SK-MEL-5 (cell line): ENCODE measurements at places on chromosomes 1 and 21. TPM values are rescaled to one million over a fixed set of nuclear protein-coding genes. Genes with fewer than 3 reads are reported as not detected.

Gene CD101
- total RNA-seq = not detected in 2 replicates

Gene TFF3
- total RNA-seq = 0.13 and 0.16 TPM in 2 replicates

Gene HSD17B7
- 29.6 and 34.1 TPM in 2 replicates for total RNA-seq

Gene EXTL1
- 7.0 and 7.1 TPM in 2 replicates for total RNA-seq

Gene SHE
- total RNA-seq = 0.03 and 0.11 TPM in 2 replicates

Gene CNIH3
- 3.1 and 6.4 TPM in 2 replicates for total RNA-seq

Gene SPATA6
- total RNA-seq = 6.5 and 6.8 TPM in 2 replicates

Gene LCE1E
- not detected in 2 replicates for total RNA-seq

Gene CELA2B
- total RNA-seq = not detected in 2 replicates

Gene DMRTA2
- total RNA-seq = 0.21 TPM in 1 of 2 replicates, not detected in the other

Gene GOLT1A
- not detected in 2 replicates for total RNA-seq

GRCh38 chr21:37503848-37504467 is 137.4 kb downstream of the DYRK1A start:
- DNase-seq = no peak

- DNase-seq = no peak
Measured at GRCh38 chr1:229066591-229066990, 204.3 kb upstream of the RAB4A start.

DNA sequence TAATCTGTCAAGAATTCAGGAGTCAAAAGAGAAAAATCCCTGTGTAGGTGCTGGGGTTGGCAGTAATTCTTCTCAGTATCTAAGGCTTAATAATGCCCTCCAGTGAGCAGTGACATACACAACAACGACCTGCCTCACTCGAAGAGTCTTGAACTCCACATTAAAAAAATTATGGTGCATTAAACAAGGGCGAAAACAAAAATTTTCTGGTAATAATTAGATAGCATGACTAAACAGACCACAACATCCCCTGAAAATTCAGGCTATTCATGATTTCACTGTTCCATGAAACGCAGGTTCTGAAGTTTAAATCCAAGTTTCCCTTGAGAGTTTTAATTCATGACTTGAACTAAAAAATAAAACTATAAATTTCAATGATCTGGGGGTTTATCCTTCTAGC is 5.1 kb downstream of the SRSF4 start:
- DNase-seq = no peak

DNA sequence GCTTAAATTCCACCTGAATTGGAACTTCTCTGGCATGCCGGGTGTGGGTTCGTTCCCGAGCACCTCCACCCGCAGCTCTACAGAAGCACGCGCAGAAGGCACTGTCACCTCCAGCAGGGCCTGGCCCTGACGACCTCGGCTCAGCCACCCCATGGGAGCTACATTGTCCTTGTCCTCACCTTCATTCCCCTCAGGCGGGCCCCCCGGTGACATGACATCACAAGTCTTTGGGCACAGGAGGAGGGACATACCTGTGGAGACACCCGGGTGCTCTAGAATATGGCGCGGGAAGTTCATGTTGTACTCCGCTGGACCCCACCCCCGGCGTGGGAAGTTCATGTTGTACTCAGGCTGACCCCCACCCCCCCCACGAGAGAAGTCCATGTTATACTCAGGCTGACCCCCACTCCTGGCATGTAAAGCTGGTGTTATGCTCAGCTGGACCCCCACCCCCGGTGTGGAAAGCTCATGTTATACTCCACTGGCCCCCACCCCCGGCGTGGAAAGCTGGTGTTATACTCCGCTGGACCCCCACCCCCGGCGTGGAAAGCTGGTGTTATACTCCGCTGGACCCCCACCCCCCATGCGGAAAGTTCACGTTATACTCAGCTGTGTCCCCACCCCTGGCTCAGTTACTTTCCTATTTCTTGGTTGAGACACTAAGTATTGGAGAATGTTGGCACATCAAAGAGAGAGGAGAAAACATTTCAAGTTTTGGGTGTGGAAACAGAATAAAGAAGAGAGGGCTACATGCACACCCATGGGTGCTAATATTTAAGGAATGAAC is 37.6 kb downstream of the UMODL1 start:
- DNase-seq = no peak

DNA sequence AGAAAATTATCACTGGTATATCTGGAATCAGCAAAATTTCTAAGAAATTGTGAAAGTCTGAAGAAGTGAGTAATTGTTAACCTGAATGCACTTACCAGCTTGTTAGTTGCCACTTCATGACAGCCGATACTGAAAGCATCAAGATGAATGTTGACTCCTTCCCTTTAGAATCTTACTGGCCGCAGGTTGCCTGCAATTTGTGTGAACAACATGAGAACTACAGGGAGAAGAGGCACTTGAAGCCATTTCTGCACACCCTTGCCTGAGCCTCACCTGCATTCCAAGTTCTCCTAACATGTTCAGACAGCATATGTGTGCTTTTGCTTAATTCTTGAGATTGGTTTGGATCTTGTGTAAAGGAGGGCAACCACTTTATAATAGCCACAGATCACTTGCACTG is 59.2 kb upstream of the SSX2IP start:
- no peak for DNase-seq

DNA sequence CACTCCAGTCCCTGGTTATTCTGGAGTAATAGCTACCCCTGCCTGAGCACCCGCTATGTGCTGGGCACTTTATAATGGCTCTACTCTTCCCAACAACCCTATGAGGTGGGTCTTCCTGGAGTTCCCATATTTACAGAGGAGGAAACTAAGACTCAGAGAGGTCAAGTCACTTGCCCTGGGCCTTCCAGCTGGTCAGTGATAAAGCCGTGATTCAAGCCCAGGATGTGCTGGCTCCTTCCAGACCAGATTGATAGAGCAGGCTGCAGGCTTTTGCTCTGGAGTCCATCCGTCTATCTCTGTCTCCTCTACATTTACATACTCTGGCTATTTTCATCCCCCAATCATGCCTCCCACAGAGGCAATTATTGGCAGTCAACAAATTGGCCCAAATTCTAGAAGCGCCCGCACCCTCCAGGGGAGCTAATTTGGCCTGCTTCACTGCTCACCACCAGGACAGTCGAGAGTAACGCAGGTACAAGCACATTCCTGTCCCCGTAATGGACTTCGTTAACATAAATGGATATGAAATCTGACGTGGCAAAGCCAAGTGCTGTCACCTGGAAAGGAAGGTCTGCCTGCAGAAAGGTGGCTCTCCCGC is 39.8 kb upstream of the SELENON start:
- DNase-seq = no peak

- no peak for DNase-seq
Measured at GRCh38 chr1:47781171-47781959, 215.8 kb downstream of the TRABD2B start.

DNA sequence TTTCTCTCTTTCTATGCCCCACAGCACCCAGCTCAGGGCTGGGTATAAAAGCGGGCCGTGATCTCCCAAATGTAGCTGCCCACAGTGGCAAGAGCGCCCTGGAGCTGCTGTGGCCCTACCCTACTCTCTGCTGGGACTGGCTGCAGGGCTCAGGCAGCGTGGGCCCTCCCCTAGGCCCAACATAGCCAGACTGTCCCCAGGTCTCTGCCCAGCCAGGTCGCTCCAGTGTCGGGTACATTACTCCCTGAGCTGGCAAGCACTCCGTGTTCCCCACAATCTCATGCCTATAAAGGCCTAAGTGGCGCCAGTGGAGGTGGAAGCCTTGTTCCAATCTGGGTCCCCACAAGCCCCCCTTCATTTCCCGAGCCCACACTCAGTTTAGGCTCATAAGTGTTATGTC is 66.2 kb downstream of the GLIS1 start:
- no peak for DNase-seq

GRCh38 chr1:157993147-157993917 is at the start of gene KIRREL1:
Gene KIRREL1, plus strand, starts transcription at chr1:157993645. Its CDS starts 32 bp downstream, at chr1:157993677.
- DNase-seq = peak; percentile 64

DNA sequence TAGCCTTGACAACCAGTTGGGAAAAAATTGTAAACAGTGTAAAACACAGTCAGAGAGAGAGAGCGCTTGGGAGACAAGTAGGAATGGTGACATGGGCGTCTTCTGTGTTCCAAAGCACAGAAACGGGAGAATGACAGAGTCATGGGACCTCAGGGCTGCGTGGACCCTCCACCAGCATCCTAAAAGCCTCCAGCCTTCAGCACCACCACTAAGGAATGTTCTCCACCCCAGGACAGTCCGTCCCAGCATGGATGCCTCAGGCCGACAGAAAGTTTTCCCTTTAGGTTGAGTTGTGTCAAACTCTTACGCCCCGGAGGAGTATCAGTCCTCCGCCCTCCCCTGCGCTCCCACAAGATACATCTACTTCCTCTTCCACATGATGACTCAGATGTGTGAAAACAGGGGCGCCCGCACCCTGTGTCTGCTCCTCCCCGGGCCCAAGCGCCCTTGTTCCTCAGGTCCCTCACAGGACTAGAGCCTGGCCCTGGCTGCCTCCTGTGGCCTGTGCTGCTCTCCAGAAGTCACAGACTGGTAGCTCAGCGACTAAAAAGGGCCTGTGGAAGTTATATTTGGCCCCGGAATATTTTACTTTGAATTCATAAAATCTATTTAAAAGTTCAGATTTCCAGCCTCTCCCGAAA is 63.9 kb upstream of the EFHD2 start:
- no peak for DNase-seq

- DNase-seq = no peak
Measured at GRCh38 chr1:27576806-27577227, 27.1 kb downstream of the AHDC1 start.

DNA sequence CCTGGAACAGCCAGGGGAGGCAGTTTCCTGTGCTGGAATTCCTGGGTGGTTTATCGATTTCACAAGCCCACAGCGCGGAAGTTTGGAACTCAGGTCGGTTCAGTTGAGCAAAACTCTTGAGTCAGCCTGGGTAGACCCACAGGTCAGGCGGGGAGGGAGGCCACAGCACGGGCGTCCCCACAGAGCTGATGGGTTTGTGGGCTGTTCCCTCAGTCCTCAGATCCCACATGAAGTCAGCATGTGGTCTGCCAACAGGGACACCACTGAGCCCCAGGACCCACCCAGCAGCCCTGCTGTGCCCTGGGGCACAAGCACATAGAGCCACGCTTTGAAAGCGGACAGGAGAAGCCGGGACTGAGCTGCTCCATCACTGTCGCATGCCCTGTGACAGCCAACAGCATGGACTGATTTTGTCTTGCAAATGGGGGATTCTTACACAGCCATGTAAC is 17.4 kb downstream of the BMP8A start:
- no peak for DNase-seq

- DNase-seq = no peak
Measured at GRCh38 chr1:10353693-10354092, 45.2 kb upstream of the PGD start.

GRCh38 chr1:112818990-112819689 is 104.0 kb upstream of the PPM1J start:
- peak; percentile 96 for DNase-seq

- DNase-seq = no peak
Measured at GRCh38 chr21:31382060-31382459, 38.0 kb upstream of the TIAM1 start.
